ENCODE measurements at places on chromosomes 5 and 9.

DNA sequence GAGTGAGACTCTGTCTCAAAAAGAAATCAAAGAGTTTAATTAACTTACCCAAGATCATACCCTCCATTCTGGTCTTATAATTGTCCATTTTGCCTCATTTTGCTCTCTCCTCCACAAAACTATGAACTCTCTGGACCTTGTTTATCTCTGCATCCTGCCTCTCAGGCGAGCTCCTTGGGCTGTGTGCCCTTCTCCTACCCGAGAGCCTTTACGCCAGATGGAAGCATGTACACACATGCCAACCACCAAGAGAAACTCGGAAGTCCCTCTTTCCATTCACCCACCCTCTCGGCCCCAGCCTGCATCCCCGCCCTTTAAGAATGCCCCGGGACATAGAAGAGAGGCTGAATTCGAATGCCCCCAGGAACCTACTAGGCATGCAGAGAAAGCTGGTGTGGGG lies 25.9 kb downstream of the CPLX2 start:
- no peak for DNase-seq

DNA sequence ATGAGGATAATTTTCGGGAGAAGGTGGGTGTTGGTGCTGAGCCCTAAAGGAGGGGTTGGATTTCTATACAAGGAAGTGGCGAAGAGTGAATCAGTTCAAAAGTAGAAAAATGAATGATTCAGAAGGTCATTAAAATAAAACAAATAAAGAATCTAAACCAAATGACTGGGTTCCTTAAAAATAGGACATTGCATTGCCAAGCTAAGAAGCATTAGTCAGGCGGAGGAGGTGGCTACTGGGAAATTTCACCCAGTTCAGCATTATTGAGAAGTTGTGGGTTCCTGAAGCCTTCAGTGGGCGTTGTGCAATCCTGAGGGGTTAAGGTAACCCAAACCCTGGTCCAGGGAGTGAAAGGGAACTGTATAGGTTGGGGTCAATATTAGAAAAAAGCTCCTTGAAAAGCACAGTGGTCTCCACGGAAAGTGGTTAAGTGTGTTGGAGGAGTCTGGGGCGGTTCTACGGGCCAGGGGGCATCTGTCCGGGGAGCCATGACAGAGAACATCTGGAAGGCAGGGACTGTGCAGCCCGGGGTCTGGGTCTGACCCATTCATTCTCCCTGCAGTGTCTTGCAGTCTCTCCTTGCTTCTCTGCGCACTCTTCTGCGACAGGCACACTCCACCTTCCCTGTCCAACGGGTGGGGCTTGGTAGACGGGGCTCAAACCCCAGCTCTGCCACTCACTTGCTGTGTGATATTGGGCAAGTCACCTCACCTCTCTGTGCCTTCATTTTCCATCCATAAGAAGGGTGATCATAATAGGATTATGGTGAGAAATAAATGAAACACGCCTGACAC lies 27.6 kb upstream of the DUSP1 start:
- DNase-seq: peak; percentile 92

DNA sequence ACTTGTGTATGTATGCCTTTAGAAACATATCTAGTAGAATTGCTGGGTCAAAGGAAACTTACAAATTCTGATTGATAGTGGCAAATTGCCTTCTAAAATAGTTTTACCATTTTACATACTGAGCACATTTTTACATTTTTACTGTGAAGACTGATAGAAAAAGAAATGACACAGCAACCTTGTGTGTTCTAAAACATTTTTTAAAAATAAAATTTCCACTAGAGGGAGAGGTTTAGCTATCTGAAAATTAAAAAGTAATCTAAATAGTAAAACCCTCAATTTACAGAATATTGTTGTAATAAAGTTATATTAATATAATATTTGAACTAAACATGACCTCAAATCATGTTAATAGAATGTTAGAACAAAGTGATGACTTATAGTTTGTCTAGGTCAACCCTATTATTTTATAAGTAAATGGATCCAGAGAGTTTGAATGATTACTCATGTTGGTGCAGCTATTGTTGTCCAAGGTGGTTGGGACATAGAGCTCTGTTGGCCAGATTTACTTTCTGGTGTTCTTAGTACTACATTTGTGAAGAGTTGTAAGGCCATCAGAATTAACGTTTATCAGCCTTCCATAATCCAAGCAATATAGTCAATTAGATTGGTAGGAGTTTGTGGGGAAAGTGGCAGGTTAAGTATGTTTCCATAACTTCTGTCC lies 17.2 kb downstream of the CENPP start:
- DNase-seq: peak; percentile 51

- no peak for DNase-seq
Measured at GRCh38 chr5:174087783-174088182, 42.3 kb downstream of the NSG2 start.

DNA sequence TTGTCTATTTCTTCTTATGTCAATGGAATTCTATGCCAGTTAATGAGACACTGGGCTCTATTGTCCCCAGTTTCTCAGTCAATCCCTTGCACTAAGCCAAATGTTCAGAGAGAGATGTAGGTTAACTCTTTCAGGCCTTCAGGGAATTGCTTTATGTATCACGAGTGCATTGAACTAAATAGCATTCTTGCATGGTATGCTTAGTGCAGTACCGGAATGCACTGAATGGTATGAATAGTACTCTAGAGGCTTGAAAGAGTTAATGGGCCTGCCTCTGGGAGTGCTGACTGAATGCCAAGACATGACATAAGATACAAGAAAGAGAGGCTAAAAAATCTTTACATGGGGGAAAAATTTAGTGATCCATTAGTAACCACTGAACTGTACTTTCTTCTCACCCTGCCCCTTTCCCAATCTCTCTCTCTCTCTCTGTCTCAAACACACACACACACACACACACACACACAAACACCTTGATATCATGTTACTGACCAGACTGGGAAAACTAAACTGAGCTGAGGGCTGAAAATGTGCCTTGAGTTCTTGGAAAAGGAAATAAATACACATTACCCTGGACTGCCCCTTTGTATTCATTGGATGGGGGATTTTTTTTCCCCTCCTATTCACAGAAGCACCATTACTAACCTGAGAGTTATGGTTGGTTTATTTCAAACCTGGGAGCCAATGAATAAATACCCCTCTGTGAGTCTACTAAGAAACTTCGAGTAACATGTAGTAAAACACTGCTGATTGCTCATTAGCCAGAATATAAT lies 35.4 kb upstream of the TMC1 start:
- peak; percentile 48 for DNase-seq

GRCh38 chr5:96901384-96901783 lies 25.1 kb downstream of the ERAP2 start:
- no peak for DNase-seq

DNA sequence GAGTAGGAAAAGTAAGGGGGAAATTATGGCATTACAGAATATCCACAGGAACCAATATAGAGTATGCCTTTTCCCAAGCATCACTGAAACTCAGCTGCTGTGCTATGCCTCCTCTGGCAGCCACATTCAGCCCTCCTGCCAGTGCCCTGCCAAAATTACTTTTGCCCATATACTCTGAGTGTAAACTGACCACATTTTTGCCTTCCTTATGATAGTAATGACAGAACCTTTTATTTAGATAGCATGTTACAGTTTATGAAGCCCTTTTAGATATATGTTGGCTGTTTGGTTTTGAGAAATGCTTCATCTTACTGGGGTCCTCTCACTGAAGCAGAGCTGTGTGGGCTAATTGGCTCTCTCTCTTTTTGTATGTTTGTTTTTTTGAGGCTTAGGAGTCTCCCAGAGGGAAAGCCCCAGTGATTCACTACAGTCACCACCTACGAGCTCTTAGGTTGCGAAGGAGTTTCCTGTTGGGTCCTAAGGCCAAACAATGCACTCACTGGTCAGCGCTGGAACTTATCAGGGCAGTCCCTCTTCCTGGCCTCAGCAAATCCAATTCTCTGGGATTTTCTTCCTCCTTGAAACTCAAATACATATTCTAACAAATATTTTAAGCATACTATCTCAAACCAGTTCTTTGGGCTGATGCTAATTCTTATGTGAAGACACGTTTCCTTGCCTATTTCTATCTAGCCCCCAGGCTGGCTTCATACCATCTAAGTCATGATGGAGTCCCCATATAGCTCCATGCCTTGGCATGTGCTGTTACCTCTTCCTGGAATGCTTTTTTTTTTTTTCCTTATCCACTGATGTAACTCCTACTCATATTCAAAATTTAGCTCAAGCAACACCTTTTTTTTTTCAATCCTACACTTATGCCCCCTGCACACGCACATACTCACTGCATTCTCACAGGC lies 3.7 kb downstream of the PHF24 start:
- DNase-seq: no peak

DNA sequence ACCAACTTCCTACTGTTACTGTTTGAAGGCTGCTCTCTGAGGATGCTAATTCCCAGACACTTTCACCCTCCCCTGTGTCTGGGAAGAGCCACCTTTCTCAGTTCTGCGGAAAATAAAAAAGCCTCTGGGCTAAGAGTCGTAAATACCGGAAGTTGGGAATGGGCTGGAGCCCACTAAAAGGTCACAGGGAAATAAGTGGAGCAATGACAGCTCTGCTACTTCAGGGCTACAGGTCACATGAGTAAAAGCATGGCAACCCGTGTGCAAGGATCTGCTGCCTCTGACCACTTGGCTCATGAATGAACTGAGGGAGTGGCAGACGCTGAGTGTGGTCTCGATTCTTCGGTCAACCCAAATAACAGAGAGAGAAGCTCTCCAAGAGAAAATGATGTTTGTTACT lies 25.8 kb upstream of the ATP6V1G1 start:
- DNase-seq: no peak

DNA sequence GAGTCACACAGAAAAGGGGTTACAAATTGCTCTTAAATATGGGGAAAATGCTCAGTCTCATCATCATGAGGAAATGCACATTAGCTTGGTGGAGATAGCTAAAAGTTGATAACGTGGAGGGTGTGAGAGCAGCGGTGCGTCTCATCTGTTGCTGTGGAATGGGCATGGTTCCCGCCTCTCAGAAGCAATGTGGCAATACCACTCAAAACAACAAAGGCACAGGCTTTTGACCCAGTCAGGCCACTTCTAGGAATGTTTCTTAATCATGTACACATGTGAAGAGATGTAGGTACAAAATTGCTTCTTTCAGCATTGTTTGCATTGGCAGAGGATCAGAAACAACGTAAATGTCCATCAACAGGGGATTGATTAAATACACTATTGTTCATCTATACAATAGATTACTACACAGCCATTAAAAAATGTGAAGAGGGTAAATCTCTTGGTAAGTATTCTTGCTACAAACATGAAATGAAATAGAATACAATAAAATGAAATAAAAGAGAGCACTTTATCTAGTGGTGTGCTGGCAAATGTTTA lies 212.6 kb upstream of the MSX2 start:
- no peak for DNase-seq

- no peak for DNase-seq
Measured at GRCh38 chr9:14027116-14027800, 286.7 kb downstream of the NFIB start.

- DNase-seq: no peak
Measured at GRCh38 chr5:89232139-89232603, 349.2 kb upstream of the MEF2C start.
